ENCODE measurements at places on chromosomes 6 and 20.

GRCh38 chr6:20354366-20354765, 47.3 kb upstream of the E2F3 start:
- H3K27ac ChIP-seq = no peak overlapping the region
- no peaks in the 10 kb centered on the region for H3K27me3 ChIP-seq
- no peaks in the 10 kb centered on the region for H3K36me3 ChIP-seq
- no peaks in the 10 kb centered on the region for H3K4me1 ChIP-seq
- no peak overlapping the region for H3K4me3 ChIP-seq
- DNase-seq = no peak

- H3K27me3 ChIP-seq = no peaks in the 10 kb centered on the region
- H3K4me1 ChIP-seq = peaks cover 17% of the 10 kb centered on the region
- H3K36me3 ChIP-seq = no peaks in the 10 kb centered on the region
Observed at GRCh38 chr6:105803442-105803841, 282.7 kb upstream of the PRDM1 start.

GRCh38 chr6:148969603-148970061, 222.8 kb downstream of the UST start:
- H3K27ac ChIP-seq = no peak overlapping the region
- H3K4me1 ChIP-seq = no peaks in the 10 kb centered on the region
- DNase-seq = no peak
- no peaks in the 10 kb centered on the region for H3K27me3 ChIP-seq
- no peaks in the 10 kb centered on the region for H3K36me3 ChIP-seq

GRCh38 chr6:446418-447366, 55.1 kb downstream of the IRF4 start:
- no peak overlapping the region for H3K27ac ChIP-seq
- H3K36me3 ChIP-seq = no peaks in the 10 kb centered on the region
- no peak for DNase-seq
- H3K4me1 ChIP-seq = no peaks in the 10 kb centered on the region

DNA sequence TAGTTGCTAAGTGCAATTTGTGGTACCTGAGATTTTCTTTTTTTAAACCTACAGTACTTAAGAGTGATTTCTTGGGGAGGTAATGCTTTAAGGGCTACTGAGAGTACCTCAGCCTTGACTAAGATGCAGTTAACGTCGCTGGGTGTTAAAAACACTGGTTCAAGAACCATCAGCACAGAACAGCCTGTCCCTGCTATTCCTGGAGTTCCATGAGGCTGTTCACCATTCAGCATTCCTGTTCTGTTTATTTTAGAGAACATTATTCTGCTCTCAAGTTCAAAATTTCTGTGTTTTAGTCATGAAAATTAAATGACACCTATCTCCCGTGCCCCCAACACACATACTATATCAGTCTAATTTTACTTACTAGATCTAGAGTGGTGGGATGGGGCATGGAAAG, 1.7 kb upstream of the PRELID3B start:
- no peaks in the 10 kb centered on the region for H3K27me3 ChIP-seq
- H3K27ac ChIP-seq = peak overlapping the region; percentile 55
- no peak overlapping the region for H3K4me3 ChIP-seq
- DNase-seq = no peak
- H3K36me3 ChIP-seq = peaks cover 25% of the 10 kb centered on the region

- H3K4me1 ChIP-seq = no peaks in the 10 kb centered on the region
- H3K27ac ChIP-seq = no peak overlapping the region
- H3K4me3 ChIP-seq = no peak overlapping the region
- no peaks in the 10 kb centered on the region for H3K36me3 ChIP-seq
- no peak for DNase-seq
- H3K27me3 ChIP-seq = no peaks in the 10 kb centered on the region
Observed at GRCh38 chr6:52399511-52400312, 20.4 kb upstream of the EFHC1 start.

DNA sequence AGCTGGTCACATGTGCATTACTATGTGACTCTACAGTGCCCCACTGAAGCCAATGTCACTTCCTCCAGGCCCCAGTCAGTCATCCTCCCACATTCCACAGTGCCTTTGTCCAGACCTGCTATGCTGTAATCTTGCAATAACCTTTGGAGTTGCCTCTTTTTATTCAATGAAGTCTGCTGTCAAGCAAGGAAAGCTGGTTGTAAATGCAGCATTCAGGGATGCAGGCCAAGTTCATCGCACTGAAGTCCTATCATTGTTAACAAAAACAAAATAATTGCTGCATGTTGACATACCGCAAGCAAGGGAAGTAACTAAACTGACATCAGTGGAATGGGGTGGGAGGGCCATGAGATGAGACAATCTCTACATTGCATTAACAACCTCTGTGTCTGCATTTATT, 131.2 kb upstream of the CDYL start:
- peaks cover 18% of the 10 kb centered on the region for H3K4me1 ChIP-seq
- DNase-seq = no peak
- H3K27me3 ChIP-seq = no peaks in the 10 kb centered on the region

GRCh38 chr6:137950581-137950980, 83.5 kb downstream of the TNFAIP3 start:
- no peak for DNase-seq
- H3K4me3 ChIP-seq = no peak overlapping the region
- no peak overlapping the region for H3K27ac ChIP-seq

DNA sequence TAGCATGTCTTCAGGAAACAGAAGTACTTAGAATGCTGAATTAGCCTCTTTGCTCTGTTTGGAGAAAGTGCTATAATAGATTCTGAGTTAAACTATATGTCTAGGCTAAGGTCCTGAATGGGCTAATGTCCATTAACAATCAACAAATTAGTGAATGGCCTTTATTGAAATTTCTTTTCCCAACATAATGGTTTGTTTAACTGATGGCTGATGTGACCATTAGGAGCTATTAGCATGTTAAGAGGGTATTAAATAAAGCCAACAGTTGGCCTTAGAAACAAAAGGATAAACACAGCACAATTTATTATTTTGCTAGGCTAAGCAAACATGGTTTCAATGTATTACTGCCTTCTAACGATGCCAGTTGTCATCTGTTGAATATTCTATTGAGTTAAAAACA, 234.3 kb upstream of the HS3ST5 start:
- H3K36me3 ChIP-seq = no peaks in the 10 kb centered on the region
- no peak overlapping the region for H3K27ac ChIP-seq
- no peaks in the 10 kb centered on the region for H3K4me1 ChIP-seq
- no peak for DNase-seq
- H3K27me3 ChIP-seq = peaks cover 3% of the 10 kb centered on the region
- H3K4me3 ChIP-seq = no peak overlapping the region

GRCh38 chr6:148438632-148439031, 96.0 kb downstream of the SASH1 start:
- no peak overlapping the region for H3K4me3 ChIP-seq
- H3K4me1 ChIP-seq = peaks cover 23% of the 10 kb centered on the region
- no peak overlapping the region for H3K27ac ChIP-seq
- H3K36me3 ChIP-seq = no peaks in the 10 kb centered on the region
- H3K27me3 ChIP-seq = no peaks in the 10 kb centered on the region

DNA sequence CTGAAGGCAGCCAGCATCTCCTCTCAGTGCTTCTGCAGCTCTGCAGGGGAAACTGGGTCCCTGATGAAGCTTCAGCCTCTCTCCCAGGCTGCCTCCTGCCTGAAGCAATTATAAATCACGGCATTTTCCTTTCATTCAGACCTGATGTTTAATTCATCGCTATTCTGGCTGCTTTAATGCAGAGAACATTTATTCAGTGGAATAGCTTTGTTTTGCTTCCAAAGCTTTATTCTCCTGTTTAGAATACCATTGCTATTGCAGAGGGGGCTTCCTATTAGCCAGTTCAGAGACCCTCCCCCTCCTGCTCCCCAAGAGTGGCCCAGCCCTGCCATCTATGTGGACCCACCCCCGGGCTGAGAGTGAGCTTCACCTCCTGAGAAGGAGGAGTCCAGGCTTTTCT, 255.6 kb downstream of the LRFN2 start:
- H3K4me1 ChIP-seq = no peaks in the 10 kb centered on the region
- peaks cover 8% of the 10 kb centered on the region for H3K27me3 ChIP-seq
- no peak overlapping the region for H3K4me3 ChIP-seq
- H3K27ac ChIP-seq = no peak overlapping the region

DNA sequence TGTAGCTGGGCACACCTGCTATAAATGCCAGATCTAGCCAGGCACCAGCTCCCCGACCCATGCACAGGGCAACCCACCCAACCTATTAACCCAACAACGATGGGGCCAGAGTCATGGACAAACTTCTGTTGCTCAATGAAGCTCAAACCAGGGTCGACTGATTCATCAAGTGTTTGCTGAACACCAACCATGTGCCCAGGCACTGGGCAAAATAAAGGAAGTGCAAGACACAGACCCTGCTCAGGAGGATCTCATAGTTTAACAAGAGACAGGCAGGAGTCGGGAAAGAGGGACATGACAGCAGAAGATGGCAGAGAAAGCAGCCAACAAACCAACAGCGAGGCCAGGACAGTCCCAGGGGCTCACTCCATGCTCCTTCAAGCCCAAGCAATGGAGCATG, 18.8 kb downstream of the KCNK5 start:
- H3K27me3 ChIP-seq = no peaks in the 10 kb centered on the region
- H3K36me3 ChIP-seq = no peaks in the 10 kb centered on the region
- H3K4me3 ChIP-seq = no peak overlapping the region

- DNase-seq = no peak
- H3K4me3 ChIP-seq = no peak overlapping the region
- H3K36me3 ChIP-seq = no peaks in the 10 kb centered on the region
- no peaks in the 10 kb centered on the region for H3K27me3 ChIP-seq
Observed at GRCh38 chr20:13692802-13693736, 54.3 kb upstream of the TASP1 start.

DNA sequence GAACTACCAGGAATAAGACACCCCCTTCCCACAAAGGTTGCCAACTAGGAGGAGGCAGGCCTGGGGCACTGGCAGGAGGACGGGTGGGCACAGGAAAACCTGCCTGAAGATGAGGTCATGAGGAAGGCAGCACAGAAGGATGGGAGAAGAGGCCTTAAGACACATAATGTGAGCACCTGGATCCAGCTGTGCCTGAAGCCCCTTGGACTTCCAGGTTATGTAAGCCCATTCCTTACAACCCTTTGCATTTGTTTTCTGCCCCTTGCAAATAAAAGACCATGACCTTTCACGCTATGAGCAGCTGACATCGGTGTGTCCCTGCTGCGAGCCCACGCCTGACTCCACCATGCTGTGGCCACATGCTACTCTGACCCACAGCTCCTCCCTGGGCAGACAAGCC, 23.4 kb downstream of the KCNQ2 start:
- H3K27ac ChIP-seq = no peak overlapping the region
- no peaks in the 10 kb centered on the region for H3K36me3 ChIP-seq
- H3K27me3 ChIP-seq = peaks cover 28% of the 10 kb centered on the region
- H3K4me1 ChIP-seq = peaks cover 7% of the 10 kb centered on the region

DNA sequence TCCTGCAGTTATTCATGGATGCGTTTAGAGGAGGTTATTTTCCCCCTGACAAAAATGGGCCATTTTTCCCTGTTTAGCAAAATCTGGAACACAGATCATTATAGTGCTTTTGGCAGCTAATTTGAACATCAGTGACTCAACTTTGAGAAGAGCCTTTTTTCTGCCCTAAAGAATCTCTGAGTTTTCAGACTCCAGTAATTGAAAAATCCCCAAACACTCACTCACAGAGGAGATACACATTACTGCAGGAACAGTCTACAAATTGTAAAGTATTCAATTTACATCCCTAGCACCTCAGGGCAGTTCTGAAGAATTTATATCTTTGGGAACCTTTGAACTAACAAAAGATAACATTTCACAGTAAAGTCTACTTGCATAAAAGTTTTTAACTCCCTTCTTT, 966.6 kb upstream of the SLC35B3 start:
- no peak overlapping the region for H3K4me3 ChIP-seq
- H3K27ac ChIP-seq = no peak overlapping the region
- H3K4me1 ChIP-seq = peaks cover 33% of the 10 kb centered on the region
- H3K27me3 ChIP-seq = no peaks in the 10 kb centered on the region
- no peaks in the 10 kb centered on the region for H3K36me3 ChIP-seq

DNA sequence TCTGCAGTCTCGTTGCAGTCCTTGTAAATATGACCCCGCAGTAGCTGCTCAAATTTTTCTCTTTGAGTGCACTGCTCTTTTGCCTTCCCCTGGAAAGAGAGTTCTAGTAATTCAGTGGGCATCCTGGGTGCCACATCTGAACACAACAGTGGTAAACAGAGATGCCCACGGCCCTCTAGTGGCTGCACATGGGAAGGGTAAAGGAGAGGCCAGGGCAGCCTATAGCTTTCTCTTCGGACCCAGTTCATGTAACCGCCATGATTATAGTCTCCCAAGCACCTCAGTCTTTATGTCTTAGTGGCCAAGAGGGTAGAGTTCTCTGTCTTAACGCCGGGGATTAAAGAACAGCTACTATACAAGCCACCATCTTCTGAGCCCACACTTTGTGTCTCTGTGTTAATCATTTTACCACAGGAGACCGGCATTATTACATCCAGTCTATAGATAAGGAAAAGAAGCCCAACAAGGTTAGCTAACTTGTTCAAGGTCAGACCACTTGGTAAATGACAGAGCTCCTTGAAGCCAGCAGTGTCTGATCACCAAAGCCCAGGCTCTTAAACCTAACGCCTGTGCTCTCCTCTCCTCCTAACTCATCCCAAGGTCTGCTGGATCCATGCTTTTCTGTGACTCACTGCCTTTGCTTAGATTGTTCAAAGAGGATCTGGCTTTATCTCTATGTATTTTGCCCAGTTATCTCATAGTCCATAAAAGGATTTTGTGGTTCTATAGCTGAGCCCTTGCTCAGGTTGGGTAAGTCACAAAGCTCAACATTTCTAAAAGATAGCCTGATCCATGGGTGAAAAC, 81.8 kb downstream of the ISM1 start:
- H3K4me3 ChIP-seq = no peak overlapping the region
- H3K4me1 ChIP-seq = peaks cover 8% of the 10 kb centered on the region
- no peak for DNase-seq

DNA sequence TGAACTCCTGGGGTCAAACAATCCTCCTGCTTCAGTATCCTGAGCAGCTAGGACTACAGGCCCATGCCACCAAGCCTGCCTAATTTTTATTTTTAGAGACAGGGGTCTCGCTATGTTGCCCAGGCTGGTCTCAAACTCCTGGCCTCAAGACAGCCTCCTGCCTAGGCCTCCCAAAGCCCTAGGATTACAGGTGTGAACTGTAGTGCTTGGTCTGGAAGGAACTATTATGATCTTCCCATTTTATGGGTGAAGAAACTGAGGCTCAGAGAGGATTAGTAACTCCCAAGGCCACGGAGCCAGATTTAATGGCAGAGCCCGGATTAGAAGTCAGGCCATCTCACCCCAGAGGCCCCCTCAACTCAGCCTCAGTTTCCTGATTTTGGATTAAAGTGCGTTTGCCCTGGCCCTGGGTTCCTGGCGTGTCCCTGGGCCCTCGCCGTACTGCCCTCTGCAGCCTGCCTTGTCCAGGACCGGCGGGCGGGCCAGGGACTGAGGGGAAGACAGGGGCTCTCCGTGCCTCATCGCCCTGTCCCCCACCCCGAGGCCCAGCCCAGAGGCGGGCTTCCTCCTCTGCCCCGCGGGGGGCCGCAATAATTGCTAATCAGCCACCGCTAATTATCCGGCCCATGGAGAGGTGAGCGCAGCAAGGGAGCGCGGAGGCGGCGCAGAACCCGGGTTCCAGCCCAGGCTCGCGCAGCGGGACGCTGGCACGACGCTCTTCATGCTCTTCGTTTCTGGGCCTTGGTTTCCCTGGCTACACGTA, 34.9 kb downstream of the CD40 start:
- no peaks in the 10 kb centered on the region for H3K4me1 ChIP-seq
- no peak overlapping the region for H3K4me3 ChIP-seq
- DNase-seq = no peak
- H3K27me3 ChIP-seq = no peaks in the 10 kb centered on the region

Measured in RWPE2 (cell line).